Caco-2 (cell line): ENCODE measurements at places on chromosomes 13 and 19. TPM values are rescaled to one million over a fixed set of nuclear protein-coding genes. Genes with fewer than 3 reads are reported as not detected.

DNA sequence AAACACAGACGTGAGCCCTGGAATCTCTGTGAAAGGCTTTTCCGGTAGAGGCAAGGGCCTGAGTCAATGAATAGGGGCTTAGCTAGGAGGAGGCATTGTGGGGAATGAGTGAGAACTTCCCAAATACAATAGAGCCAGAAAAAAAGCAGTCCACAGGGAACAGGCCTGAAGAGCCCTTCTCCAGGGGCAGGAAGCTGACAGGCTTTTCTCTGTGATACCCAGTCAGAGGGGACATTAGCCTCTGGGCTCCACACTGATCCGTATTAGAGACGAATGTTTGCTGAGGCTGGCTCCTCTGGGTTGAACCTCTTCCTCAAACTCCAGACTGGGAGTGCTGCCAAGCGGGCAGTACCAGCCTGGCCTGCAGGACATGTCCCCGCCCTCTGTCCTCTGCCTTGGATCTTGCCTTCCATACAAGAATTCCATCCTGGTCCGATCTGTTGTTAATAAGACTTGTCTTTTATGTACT is 2.3 kb downstream of the DHRS12 start:
- DNase-seq = no peak
- peaks cover 8% of the 10 kb centered on the region; the same call in 1 of the 2 replicates for H3K4me1 ChIP-seq
- H3K4me3 ChIP-seq = no peak overlapping the region
- no peaks in the 10 kb centered on the region for H3K27me3 ChIP-seq
- no peak overlapping the region for H3K27ac ChIP-seq
- no peaks in the 10 kb centered on the region; the same call in 1 of the 2 replicates for H3K36me3 ChIP-seq

ZNF443 gene
- 5.1 and 6.1 TPM in 2 replicates for total RNA-seq

DNA sequence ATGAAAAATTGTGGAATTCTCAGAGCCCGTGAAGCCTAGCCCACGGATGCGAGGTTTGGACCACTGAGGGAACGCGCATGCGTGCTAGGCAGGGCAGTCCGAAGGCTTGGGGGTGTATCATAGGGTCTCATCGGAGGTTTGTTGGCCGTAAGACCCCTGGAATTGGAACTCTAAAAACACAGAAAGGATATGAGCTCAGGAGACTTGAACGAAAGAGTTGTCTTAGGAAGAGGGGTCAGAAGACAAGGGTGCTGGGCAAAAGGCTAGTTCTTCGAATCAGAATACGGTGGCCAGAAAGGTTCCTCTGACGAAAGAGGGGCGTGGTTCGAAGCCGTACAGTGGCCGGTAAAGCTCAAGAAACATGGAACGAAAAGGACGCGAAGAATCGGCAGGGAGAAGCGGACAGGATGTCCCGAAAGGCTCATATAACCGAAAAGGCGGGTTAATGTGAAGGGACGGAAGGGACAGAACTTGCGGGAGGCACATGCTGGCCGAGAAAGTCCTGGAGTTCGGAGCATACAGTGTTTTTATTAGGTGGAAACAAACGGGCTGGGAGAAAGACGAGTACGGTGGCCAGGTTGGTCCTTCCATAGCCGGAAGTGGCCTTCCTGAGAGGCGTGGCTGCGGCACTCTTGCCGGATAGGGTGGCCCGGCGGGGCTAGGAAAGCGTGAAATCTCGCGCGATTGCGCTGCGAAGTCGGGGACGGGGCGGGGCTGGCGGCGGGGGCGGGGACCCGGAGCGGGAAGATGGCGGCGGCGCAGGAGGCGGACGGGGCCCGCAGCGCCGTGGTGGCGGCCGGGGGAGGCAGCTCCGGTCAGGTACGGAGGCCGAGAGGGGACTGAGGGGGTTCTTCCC is at the start of gene CLPTM1:
TSS of gene CLPTM1 (plus strand) at position 732 of the 856 bp plus-strand sequence. CDS start at position 748, 16 bp downstream.
- DNase-seq = peak; percentile 97
- no peaks in the 10 kb centered on the region for H3K27me3 ChIP-seq
- peaks cover 13% of the 10 kb centered on the region for H3K4me1 ChIP-seq

- no peak overlapping the region for H3K4me3 ChIP-seq
- peaks cover 18% of the 10 kb centered on the region; the same call in 1 of the 2 replicates for H3K4me1 ChIP-seq
Observed at GRCh38 chr13:113794086-113794485, 35.1 kb downstream of the TMEM255B start.

DNA sequence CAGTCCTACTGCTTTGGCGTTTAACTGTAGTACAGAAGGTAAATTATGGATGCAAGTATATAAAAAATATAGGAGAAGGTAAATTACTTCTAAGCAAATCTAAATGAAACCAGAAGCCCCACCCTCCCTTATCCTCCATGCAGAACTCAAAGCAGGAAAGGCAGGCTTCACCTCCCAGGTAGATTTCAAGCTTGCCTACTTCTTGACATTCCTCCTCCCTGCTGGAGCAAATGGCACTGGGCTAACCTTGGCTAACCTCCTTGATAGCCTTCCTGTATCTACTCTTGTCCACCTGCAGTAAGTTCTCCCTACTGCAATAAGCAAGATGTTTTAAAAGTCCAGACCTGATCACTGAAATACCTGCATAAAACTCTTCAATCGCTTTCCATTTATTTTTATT is 396.0 kb downstream of the IRS2 start:
- H3K27me3 ChIP-seq = no peaks in the 10 kb centered on the region
- no peak overlapping the region for H3K27ac ChIP-seq
- no peaks in the 10 kb centered on the region for H3K4me1 ChIP-seq
- H3K4me3 ChIP-seq = no peak overlapping the region

- H3K27me3 ChIP-seq = no peaks in the 10 kb centered on the region
- H3K4me3 ChIP-seq = no peak overlapping the region
- H3K27ac ChIP-seq = no peak overlapping the region
Observed at GRCh38 chr19:46408664-46409039, 4.7 kb downstream of the CCDC8 start.

- H3K36me3 ChIP-seq = no peaks in the 10 kb centered on the region
- no peak within 1 kb of the TSS for H3K4me3 ChIP-seq
- DNase-seq = peak; percentile 30
- H3K27me3 ChIP-seq = no peaks in the 10 kb centered on the region
- H3K4me1 ChIP-seq = peaks cover 3% of the 10 kb centered on the region; the same call in 1 of the 2 replicates
Observed at GRCh38 chr19:35666251-35666913, at the start of gene UPK1A. TSS of gene UPK1A (plus strand) at chr19:35666517. CDS start at chr19:35666813, 296 bp downstream.

- no peak overlapping the region for H3K27ac ChIP-seq
- H3K4me1 ChIP-seq = no peaks in the 10 kb centered on the region
- no peak for DNase-seq
- no peak overlapping the region for H3K4me3 ChIP-seq
- no peaks in the 10 kb centered on the region for H3K36me3 ChIP-seq
Observed at GRCh38 chr19:39759457-39760184, 19.0 kb upstream of the LEUTX start.
